Hippocampal formation (tissue), 2 donors: ENCODE measurements at places on chromosomes 5 and 9.

- no peak for DNase-seq
Measured at GRCh38 chr5:168192120-168192519, 99.3 kb upstream of the WWC1 start.

GRCh38 chr9:36194326-36195000, 3.7 kb downstream of the CLTA start:
- no peak for DNase-seq

GRCh38 chr9:98861781-98862504, 54.5 kb downstream of the GALNT12 start:
- no peak for DNase-seq

- DNase-seq = no peak
Measured at GRCh38 chr9:3576328-3576727, 50.5 kb upstream of the RFX3 start.

DNA sequence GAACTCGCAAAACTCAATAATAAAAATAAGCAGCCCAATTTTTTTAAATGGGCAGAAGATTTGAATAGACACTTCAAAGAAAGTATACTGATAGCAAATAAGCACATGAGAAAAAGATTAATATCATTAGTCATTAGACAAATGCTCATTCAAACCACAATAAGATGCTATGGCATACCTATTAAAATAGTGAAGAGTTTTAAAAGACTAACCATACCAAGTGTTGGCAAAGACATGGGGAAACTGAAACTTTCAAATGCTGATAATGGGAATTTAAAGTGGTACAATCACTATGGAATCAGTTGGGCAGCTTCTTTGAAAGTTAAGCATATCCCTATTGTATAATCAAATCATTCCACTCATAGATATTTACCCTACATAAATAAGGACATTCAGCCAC, 26.6 kb upstream of the ORM1 start:
- DNase-seq = no peak
